Brain (organoid and tissue), 16 donors: ENCODE measurements at places on chromosomes 12 and 14.

- no peak for DNase-seq
Observed at GRCh38 chr14:101591582-101591981, 30.3 kb downstream of the DIO3 start.

DNA sequence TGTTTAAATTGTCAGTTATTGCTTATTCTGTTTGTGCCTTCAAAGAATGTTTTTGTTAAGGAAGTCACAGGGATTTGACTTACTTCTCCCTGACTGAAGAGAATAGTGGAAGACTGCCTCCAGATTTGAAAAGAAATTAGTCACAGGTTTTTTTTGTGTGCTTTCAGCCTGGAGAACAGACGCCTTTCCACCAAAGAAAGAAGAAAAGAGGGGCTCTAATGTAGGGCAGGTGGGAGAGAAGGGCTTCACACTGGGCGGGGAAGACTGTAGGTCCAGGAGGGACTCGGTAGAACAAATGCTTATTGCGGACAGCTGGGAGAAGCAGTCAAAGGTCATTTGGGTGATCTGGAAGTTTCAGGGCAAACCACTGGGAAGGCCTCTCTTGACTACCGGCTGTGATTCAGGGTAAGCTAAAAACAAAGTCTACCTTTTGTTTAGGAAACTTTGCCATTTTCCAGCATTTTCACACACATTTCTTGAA lies 76.8 kb downstream of the SAMD4A start:
- no peak for DNase-seq

GRCh38 chr12:50212071-50212467 lies 44.9 kb upstream of the CERS5 start:
- DNase-seq, result no peak

- no peak for DNase-seq
Observed at GRCh38 chr12:85621041-85621440, 215.2 kb downstream of the RASSF9 start.

DNA sequence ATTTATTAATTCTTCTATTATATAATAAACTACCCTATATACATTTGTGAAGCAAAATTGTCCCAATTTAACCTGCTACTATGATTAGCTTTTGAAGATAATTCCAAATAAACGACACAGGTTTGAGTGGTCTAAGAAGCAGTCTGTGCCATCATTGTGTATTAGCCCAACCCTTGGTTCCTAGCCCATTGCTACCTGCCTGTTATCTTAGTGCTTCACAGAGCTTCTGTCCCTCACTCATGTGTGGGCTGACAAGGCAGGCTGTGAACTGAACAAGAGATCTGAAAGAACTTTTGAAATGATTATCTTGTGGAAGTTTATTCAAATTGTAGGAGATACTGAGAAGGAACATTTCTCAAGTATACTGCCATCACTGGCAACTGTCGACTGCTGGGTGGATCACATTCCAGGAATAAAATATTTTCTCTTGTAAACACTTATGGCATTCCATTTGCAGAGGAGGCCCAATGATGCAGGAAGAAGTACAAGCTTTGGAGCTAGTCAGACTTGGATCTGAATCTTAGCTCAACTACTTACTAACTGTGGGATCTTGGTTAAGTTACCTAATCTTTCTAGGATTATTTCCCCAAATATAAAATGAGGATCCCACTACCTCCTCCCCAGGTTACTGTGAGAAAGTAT lies 7.8 kb upstream of the MTERF2 start:
- DNase-seq, result peak; percentile 69

GRCh38 chr14:89507521-89507920 lies 90.5 kb upstream of the FOXN3 start:
- no peak for DNase-seq

- no peak for DNase-seq
Observed at GRCh38 chr14:96198430-96199130, 6.1 kb upstream of the BDKRB2 start.

- DNase-seq, result peak; percentile 19
Observed at GRCh38 chr14:26870096-26870495, 272.3 kb upstream of the NOVA1 start.

- DNase-seq, result no peak
Observed at GRCh38 chr14:99381688-99382060, 99.0 kb downstream of the SETD3 start.

GRCh38 chr12:117402363-117402762 lies 40.9 kb upstream of the NOS1 start:
- DNase-seq, result no peak

DNA sequence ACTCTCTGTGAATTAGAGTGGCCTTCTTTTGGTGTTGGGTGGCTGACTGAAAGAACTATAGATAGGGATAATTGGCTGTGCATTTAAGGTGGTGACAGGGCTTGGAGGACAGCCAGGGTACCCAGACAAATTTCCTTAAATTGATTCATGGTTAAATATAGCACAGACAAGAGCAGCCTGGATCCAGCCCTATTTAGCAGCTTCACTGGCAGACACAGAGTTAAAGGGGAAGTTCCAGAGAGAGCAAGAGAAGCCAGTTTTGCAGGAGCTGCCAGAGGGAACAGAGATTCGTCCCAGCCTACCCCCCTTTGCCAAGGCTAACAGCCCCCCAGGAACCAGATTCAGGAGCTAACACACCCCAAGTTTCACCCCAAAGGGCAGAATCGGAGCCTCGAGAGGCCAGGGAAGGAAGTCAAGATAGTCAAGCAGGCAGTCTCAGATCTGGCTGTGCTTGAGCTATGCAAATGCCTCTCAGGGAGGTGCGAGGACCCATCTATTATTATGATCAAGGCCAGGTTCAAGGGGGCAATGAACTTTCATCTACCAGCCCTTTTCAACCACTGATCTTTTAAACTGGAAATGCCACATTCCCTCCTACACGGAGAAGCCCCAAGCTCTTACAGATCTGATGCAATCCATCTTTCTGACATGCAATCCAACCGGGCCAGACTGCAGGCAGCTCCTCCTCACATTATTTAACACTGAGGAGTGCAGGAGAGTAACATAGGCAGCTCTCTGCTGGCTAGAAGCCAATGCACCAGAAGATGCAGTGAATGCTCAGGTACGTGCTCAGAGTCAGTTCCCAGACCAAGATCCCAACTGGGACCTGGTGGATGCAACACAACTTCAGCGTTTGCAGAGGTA lies 58.2 kb downstream of the DHRS2 start:
- peak; percentile 68 for DNase-seq

GRCh38 chr12:48651681-48652080 lies 30.4 kb downstream of the KANSL2 start:
- DNase-seq, result no peak

- DNase-seq, result no peak
Observed at GRCh38 chr14:68122651-68123050, 303.1 kb downstream of the RAD51B start.

DNA sequence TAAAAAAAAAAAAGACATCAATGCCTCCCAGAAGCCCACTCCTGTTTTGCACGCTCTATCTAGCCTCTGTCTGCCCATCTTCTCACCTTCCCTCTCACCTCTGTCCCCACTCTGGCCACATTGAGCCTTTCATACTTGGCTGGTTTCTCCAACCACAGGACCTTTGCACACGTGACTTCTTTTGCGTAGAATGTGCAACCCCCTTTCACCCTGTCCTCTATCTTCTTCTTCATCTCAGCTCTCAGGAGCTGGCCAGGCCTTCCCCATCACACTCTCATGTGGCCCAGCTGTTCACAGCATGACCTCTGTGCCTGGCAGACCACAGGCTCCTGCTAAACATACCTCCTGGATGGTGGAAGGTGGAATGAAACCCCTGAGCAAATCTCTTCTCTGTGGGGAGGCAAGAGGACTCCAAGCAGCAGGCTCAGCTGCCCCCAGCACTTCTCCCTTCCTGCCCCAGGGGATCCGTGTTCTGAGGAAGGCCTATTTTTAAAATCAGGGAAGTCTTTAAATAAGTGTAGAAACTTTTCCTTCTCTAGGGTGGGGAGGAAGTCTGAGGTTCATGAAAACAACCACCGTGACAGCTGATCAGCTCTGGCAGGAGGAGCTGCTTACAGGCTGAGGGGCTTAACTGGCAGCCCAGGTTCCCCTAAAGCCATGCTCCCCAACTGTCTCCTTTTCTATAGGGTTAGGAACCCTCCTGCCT lies 11.6 kb downstream of the HVCN1 start:
- DNase-seq, result no peak

DNA sequence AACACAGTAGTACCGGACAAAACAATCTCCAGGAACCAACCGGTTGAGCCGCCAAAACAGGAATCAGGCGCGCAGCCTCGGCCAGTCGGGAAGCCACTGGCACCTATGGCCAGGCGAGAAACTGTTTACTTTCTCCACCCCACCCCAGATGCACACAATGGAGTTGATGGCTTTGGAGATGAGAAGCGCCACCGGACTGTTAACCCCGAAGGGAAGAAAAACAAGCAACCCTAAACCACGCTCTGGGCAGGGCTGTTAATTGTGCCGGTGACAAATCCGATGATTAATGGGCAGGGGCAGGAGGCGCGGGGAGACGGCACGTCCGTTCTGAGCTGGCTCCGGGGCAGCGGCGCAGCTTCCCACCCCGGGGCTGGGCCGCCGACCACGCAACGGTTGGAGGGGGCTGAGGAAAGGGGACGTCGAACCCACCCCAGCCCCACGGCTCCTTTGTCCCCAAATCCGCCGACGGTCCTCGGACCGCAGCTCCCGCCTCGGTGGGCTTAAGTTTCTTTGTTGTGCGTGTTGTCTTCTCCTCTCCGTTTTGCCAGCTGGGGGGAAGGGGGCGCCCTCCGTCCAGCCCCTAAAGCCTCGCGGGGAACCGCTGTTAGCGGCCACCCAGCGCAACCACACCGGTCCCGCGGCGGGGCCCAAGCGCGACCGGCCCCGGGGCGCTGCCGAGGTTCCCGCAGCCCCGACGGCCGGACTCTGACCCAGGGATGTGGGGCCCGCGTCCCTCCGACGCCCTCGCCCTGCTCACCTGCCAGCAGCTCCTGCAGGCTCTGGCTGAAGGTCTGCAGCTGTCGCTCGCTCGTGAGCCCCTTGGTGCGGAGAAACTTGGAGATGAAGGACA lies 790 bp downstream of the BTG1 start:
- peak; percentile 75 for DNase-seq
